GM23338 (cell line): ENCODE measurements at places on chromosomes 3 and 15. TPM values are rescaled to one million over a fixed set of nuclear protein-coding genes. Genes with fewer than 3 reads are reported as not detected.

The ISL2 gene
- 2.2 and 2.7 TPM in 2 replicates for total RNA-seq

The CP gene
- 2.8 and 3.3 TPM in 2 replicates for total RNA-seq

The PTX3 gene
- 2.4 TPM in 2 replicates for total RNA-seq

The GPR176 gene
- 226 and 248 TPM in 2 replicates for total RNA-seq

DNA sequence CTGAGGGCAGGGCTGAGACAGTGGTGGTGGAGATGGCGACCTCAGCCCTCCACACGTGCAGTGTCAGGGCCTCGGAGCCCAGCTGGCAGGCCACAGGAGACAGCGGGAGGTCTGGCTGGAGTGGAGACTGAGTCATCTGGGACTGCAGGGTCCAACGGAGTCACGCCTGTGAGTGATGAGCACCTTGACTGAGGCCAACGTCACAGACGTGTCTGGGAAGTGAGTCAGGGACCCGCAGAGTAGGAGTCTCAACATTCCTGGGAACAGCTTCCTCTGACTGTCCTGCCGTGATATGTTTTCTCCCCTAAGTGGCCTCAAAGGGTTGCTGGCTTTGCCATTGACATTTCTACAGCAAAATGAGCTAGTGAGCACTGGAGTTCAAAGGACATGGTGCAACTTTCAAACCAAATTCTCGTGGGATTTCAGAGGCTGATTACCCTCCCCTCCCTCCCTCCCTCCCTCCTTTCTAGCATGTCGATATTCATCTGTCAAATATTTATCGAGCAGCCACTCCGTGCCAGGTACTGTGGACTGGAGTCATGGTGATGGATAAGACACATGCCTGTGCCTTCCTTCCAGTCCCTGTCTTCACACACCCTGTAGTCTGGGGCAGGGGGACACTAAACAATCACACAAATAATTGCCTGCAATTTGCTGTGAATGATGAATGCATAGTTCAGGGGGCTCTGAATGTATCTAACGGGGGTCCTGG is 53.3 kb upstream of the AMOTL2 start:
- no peaks in the 10 kb centered on the region for H3K4me1 ChIP-seq
- H3K4me3 ChIP-seq = no peak overlapping the region
- H3K27me3 ChIP-seq = no peaks in the 10 kb centered on the region
- DNase-seq = no peak

DNA sequence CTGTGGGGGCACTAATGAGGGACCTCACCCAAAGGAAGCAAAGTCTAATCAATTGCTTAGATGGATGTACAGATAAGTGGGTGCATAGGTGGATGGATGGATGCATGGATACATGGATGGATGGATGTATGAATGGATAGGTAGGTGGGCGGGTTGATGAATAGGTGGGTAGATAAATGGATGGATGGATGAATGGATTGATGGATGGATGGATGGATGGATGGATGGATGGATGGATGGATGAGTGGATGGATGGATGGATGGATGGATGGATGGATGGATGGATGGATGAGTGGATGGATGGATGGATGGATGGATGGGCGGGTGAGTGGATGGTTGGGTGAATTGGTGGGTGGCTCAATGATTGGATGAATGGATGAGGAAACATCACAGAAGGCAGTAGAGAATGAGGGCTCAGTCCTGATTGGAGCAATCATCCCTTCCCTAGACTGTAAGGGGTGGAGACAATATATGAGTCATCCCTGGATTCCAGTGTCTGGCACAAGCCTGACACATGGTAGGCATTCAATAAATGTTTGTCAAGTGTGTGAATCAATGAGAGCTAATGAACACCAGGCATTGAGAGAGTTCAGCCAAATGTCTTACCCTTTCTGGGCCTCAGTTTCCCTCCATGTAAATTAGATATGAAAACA is 40.4 kb upstream of the PXYLP1 start:
- H3K4me1 ChIP-seq = no peaks in the 10 kb centered on the region
- DNase-seq = no peak
- no peaks in the 10 kb centered on the region for H3K27me3 ChIP-seq
- H3K27ac ChIP-seq = no peak overlapping the region

DNA sequence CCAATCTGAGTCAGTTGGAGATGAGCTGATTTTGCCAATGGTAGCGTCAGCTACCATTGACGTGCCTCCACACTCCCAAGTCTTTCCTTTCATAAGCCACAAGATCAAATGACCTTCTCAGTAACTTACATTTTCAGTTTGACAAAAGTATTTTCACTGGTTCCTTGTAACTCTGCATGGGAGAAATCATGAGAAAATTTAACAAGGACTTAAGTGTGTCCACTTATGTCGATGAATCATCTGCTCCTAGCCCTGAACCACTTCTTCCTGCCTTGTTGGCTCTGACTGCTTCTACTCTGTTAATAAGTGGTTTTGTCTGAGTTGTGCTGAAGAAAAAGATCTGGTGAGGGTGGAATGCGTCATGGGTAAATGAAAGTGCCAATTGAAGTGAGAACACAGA is 101.2 kb downstream of the NFKBIZ start:
- no peak overlapping the region for H3K27ac ChIP-seq
- no peaks in the 10 kb centered on the region for H3K36me3 ChIP-seq
- H3K4me3 ChIP-seq = no peak overlapping the region
- no peak for DNase-seq
- H3K4me1 ChIP-seq = no peaks in the 10 kb centered on the region

DNA sequence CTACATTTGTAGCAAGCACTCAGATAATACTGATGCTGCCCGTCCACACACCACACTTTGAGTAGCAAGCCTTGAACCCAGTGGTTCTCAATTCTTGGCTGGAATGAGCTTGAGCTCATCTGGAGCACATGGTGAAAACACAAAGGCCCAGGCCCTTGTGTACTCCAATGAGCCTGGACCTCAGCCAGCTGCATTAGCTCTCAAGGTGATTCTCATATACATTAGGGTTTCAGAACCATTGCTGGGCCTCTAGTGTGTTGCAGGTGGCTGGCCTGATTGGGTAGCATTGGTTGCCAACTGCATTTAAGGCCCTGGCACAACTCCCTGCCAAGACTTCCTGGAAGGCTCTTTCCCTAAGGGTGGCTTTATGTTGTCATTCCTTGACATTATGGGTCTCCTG is 23.4 kb upstream of the ZFAND6 start:
- no peak overlapping the region for H3K27ac ChIP-seq
- no peaks in the 10 kb centered on the region for H3K36me3 ChIP-seq
- no peaks in the 10 kb centered on the region for H3K27me3 ChIP-seq
